HS-5 (cell line): ENCODE measurements at places on chromosomes 1 and 21.
A peak's percentile ranks its signal among the peaks of the same experiment; 100 is the strongest.

- no peak for DNase-seq
Measured at GRCh38 chr1:21292984-21293536, 2.8 kb upstream of the ECE1 start.

GRCh38 chr1:225156254-225156653 lies 226.8 kb downstream of the DNAH14 start:
- DNase-seq: no peak

GRCh38 chr1:185608177-185608576 lies 126.0 kb upstream of the HMCN1 start:
- no peak for DNase-seq

GRCh38 chr1:61182049-61182448 lies 99.7 kb downstream of the NFIA start:
- DNase-seq: no peak

GRCh38 chr1:185017338-185017737 lies 28.0 kb upstream of the RNF2 start:
- peak; percentile 77 for DNase-seq

DNA sequence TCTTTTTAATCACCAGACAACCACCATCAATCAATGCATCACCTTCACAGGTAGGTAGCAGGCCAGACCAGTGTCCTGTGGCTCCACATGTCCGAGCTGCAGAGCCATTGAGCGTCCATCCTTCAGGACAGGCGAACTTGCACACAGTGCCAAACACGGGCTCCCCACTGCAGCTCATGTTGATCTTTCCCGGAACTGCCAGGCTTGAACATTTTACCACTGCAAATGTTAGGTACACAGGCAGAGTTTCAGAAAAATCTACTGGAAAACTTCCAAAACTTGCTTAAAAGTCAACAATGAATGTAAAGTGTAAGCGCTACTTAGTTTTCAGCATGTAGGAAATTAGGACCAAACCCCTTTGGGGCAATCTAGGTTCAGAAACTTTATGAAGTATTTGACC lies 6.6 kb downstream of the SELE start:
- DNase-seq: no peak

GRCh38 chr1:73104749-73105148 lies 822.4 kb upstream of the NEGR1 start:
- no peak for DNase-seq

- DNase-seq: no peak
Measured at GRCh38 chr1:53672785-53673184, 66.2 kb downstream of the GLIS1 start.

- DNase-seq: no peak
Measured at GRCh38 chr1:224509907-224510306, 75.3 kb upstream of the WDR26 start.

DNA sequence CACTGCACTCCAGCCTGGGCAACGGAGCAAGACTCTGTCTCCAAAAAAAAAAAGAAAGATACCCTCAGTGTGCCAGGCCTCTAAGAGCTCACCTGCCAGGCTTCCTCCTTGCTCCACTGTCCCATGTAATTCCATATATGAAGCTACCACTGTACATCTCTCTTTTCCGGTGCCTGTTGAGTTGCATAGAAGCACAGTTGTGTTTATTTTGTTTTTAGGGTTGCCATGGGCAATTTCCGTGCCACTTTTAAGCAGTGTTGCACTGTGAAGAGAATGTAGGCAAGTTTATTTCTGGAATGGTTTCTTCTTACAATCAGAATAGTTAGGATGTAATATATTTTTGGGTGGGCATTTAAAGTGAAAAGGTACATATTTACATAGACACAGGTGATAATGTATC lies 23.3 kb downstream of the MR1 start:
- DNase-seq: no peak

- peak; percentile 29 for DNase-seq
Measured at GRCh38 chr1:160006312-160006940, 25.4 kb downstream of the PIGM start.

DNA sequence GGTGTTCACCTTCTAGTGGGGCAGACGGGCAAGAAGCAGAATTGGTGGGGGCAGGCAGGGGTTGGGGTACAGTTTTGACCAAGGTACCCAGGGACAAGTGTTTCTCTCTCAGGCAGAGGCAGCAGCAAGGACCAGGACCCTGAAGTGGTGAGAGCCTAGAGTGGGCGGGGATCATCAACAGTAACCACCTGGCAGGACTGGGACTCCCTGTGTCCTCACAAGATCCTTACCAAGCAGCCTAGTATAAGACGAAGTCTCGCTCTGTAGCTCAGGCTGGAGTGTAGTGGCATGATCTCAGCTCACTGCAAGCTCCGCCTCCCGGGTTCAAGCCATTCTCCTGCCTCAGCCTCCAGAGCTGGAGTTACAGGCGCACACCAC lies 3.2 kb upstream of the NADK start:
- no peak for DNase-seq

- no peak for DNase-seq
Measured at GRCh38 chr21:45417256-45417950, 12.4 kb downstream of the COL18A1 start.

DNA sequence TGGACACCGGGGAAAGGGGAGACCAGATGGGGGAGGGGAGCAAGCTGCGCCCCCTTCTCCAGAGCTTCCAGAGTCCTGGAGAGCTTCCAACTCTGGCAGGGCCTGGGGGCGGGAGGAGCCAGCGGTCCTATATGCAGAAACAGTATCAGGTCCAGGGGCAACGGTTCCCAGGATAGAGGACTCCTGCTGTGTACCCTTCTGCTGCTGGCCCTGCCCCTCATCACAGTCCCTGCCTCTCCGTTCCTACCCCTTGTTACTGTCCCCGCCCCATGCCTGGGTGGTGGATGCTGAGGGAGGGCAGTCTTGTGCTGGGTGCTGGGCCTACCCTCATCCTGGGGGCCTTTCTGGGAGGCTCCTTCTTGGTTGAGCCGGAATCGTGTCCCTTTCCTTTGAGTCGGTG lies 19.2 kb upstream of the PEX10 start:
- no peak for DNase-seq

DNA sequence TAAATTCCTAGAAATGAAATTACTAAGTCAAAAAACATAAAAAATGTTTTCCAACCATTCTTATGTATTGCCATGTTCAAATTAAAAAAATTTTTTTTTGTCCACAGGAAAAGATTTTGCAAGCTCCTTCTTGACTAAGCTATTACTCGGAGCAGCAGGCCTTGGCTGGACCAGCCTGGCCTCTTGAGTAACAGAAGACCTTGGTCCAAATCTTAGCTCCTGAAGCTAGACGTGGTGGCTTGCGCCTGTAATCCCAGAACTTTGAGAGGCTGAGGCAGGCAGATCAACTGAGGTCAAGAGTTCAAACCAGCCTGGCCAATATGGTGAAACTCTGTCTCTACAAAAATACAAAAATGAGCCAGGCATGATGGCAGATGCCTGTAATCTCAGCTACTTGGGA lies 77.6 kb downstream of the CLSTN1 start:
- DNase-seq: no peak

DNA sequence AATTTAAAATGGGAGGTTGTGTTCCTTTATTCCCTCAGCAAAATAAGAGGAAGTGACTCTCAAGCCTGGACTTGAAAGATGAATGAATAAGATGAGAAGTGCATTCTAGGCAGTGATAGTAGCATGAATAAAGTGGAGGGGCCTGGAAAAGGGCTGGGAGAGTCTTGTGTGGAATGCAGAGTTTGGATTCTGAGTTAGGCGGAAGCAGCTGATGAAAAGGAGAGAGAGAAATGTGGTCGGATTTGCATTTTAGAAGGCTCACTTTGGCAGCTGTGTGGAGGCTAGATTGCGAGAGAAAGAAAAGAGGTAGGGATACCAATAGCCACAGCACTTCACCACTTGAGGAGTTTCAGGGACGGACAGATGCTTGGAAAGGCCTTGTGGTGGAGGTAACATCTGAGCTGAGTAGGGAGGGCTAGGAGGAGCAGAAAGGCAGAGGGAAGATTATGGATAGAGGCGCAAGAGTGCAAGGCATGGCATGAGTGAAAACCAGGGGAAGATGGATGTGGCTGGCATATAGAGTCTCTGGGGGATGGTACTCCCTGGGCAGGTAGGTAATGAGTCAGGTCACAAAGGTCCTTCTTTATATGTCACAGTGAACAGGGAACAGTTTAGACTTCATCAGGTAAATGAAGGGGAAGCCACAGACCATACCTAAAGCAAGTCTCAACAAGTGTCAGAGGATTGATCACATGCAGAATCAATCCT lies 59.6 kb downstream of the ST3GAL3 start:
- DNase-seq: no peak

DNA sequence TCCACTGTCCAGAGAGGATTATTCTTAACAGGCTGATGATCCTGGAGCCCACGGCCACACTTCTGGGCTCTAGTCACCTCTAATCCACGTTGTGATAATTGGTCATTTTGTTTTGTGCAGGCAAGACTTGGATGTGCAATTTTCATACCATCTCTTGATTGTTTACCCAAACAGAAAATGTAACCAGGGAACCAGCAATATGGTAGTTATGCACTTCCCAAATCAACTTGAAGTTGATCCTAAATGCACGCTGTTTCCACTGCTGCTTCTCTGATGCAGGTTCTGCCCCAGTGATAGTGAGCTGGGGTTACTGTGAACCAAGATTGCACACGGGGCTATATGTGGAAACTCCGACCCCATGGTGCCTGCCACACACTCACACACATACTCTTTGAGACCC lies 14.7 kb upstream of the KCNJ15 start:
- DNase-seq: no peak

DNA sequence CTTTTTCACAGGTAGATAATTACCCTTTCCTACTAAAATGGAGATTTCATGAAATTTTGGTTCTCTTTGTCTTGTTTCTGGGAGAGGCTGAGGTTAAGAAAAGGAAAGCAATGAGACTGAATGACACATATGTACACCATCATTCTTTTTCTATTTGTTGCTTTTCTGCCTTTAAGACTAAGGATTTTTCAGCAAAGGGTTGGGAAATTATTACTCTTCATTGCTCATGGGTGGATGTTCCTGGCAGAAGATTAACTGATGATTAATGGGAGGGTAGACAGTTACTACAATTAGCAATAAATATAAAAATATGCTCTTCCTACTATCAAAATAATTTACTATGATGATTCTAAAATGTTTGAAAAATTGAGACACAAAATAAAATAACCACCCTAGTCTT lies 316.5 kb upstream of the USP24 start:
- DNase-seq: no peak
